ENCODE measurements at places on chromosomes 1 and 21.

GRCh38 chr1:57713501-57713900 lies 289.6 kb upstream of the DAB1 start:
- DNase-seq: no peak

- DNase-seq: no peak
Measured at GRCh38 chr1:32709075-32709474, 6.5 kb upstream of the SYNC start.

- DNase-seq: no peak
Measured at GRCh38 chr1:94228640-94229375, 8.6 kb downstream of the ARHGAP29 start.

- DNase-seq: no peak
Measured at GRCh38 chr1:7093297-7093696, 308.0 kb downstream of the CAMTA1 start.

DNA sequence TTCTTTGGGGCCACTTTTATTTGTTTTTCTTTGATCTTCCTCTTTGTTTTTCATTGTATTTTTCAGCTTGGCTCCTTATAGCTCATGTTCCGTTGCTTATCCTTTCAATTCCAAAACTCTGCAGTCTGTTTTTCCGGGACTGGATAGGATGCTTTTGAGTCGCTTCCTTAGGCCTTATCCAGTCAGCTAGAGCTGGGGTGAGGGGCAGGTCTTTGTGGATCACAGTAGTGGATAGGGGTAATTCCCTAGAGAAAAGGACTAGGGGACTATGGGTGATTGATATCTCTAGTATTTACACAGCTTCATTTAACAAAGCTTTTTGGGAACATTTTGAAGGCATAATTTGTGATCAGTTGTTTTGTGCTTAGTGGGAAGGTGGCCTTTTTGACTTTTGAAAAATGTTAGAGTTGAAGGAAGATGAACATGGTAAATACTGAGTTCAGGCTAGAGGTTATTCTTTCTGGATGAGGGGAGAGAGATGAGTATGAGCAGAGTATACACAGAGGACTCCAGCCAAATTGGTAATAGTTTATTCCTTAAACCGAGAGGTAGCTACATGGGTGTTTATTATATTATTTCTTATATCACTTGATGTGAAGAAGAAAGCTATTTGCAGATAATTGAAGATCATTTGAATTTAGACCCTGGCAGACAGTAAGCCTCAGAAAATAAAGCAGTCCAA lies 22.5 kb downstream of the CEP350 start:
- no peak for DNase-seq

- no peak for DNase-seq
Measured at GRCh38 chr1:233361876-233362275, 34.4 kb downstream of the MAP3K21 start.

DNA sequence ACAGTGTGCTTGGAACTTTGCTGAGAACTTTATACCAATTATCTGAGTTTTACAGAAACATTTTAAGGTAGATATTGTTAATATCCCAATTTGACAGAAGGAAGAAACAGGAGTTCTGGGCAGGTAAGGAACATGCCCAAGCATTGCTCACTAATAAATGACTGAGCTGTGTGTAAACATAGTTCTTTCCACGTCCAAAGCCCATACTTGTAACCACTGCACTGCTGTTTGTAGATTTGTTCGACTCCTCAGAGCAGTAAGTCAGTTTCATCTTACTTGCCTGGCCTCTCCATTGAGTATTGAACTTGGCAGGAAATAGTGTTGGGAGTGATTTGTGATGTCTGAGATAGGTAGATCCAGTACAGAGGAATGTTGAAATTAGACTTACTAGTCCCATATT lies 335.1 kb downstream of the KIF26B start:
- no peak for DNase-seq

GRCh38 chr21:38733972-38734546 lies 71.7 kb upstream of the ETS2 start:
- peak; percentile 73 for DNase-seq

DNA sequence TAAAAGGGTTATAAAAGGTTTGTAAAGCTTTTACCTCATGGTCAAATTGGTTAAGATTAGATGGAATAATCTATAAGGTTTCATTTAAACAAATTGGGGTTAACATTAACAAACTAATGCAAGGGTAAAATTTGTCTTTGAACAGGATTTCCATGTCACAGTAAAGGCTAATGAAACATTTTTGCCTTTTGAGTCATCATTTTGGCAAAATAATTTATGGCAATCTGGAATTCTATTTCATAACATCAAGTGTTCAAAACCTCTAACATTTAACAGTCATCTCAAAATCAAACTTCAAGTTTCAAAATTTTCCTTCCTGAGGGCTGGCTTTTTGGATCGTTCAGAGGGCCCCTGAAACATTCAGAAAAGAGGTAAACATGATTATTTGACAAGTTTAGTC lies 6.6 kb upstream of the CD46 start:
- no peak for DNase-seq

- no peak for DNase-seq
Measured at GRCh38 chr1:26114165-26114927, 2.7 kb downstream of the PDIK1L start.

- no peak for DNase-seq
Measured at GRCh38 chr1:180181996-180182642, 27.4 kb downstream of the QSOX1 start.

- DNase-seq: no peak
Measured at GRCh38 chr1:156384007-156384406, 15.0 kb downstream of the RHBG start.

GRCh38 chr1:220775240-220775853 lies 11.4 kb upstream of the MTARC1 start:
- no peak for DNase-seq

- DNase-seq: no peak
Measured at GRCh38 chr1:82628887-82629286, 828.2 kb downstream of the ADGRL2 start.

GRCh38 chr1:110872366-110872744 lies 593 bp upstream of the CD53 start:
- no peak for DNase-seq

- no peak for DNase-seq
Measured at GRCh38 chr1:162215902-162216301, 146.4 kb downstream of the NOS1AP start.

DNA sequence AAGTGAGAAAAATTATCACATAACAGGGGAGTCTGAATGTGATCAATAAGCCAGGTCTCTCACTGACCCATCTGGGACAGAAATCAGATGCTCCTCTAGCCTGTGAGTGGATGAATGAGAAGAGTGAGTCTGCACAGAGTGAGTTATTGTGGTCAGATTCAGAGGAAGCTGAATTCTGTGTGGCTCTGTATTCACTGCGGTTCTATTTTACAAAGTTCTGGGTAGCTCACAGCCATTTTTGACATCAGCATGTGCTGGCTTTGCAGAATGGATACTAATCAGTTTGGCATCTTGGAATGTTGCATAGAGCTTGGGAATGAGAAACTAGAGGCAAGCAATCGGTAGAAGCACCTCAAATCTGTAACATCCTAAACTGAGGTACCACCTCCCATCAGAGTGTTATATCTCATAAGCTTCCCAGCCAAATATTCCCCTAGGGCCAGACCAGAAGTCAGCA lies 3.8 kb downstream of the COLGALT2 start:
- no peak for DNase-seq

- DNase-seq: no peak
Measured at GRCh38 chr21:42959728-42960127, 14.6 kb upstream of the PKNOX1 start.

- DNase-seq: peak; percentile 76
Measured at GRCh38 chr1:24477309-24477708, 25.3 kb upstream of the RCAN3 start.

DNA sequence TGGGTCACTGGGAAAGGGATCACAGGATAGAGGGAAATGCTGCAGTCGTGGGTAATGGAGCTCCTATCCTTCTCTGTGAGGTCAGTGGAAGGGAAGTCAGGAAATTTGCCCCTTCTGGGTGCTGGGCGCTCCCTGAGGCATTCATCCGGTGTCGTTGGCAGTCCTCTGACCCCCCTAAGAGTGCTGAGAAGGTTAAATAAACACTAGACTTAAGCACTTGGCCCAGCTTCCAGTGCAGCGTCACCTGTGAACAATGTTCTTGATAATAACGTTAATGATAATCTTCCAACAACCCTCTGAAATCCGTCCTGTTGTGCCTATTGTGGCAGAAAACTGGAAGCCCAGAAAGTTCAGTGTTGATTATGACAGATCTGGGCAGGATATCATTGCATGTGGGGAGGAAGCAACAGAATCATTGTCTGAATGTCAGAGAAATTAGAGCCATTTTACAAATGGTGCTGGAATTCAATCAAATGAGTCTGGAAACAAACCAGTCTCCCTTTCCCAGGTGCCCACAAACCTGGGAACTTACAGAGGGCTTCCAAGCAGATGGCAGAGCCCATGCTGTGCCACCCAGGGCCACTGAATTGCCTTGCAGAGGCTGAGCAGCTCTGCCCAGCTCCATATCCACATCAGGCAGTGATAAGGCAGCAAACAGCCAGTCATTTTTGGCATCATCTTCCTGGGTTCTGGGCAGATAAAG lies 216.8 kb downstream of the KAZN start:
- no peak for DNase-seq

- no peak for DNase-seq
Measured at GRCh38 chr1:201295861-201296260, 12.6 kb downstream of the PKP1 start.

DNA sequence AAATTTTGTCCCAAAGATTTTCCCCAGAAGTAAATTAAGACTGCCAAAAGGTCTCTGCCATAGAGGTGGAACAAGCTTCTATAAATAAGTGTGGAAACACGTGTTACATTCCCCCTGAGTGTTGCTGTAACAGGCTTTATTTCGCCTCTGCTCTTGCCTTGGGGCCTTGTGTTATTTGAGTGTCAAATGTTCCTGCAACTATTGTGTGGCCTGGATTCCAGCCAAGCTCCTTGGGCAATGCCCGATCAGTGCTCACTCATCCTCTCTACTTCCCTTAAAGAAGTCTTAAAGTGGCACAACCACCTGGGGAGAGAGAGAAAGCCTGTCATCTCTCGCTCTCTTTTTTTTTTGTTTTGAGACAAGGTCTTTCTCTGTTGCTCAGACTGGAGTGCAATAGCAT lies 156.7 kb downstream of the NR5A2 start:
- no peak for DNase-seq

DNA sequence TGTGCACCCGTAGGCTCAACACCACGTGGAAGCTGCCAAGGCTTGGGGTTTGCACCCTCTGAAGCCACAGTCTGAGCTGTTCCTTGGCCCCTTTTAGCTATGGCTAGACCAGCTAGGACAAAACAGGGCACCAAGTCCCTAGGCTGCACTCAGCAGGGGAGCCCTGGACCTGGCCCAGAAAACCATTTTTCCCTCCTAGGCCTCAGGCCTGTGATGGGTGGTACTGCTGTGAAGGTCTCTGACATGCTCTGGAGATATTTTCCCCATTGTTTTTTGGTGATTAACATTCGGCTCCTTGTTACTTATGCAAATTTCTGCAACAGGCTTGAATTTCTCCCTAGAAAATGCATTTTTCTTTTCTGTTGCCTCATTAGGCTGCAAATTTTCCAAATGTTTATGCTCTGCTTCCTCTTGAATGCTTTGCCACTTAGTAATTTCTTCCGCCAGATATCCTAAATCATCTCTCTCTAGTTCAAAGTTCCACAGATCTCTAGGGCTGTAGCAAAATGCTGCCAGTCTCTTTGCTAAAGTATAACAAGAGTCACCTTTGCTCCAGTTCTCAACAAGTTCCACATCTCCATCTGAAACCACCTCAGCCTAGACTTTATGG lies 69.0 kb upstream of the KRTAP19-8 start:
- no peak for DNase-seq

- DNase-seq: peak; percentile 69
Measured at GRCh38 chr1:109786531-109787021, 22.9 kb upstream of the EPS8L3 start.

DNA sequence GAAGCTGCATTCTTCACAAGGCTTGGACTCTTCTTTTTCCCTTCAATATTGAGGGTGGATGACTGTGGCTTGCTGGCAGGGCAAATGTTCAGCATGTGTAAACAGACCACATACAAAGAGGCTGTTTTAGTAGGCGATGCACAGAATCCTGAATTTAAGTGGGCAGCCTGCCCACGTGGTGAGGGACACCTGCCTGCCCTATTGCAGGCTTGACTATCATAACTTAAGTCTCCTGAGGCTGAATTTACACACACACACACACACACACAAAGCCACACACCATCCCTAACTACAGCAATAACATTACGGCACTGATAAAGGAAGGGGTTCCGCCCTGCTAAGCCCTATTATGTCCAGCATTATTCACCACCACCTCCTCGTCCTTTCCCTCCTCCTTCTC lies 15.9 kb downstream of the SYT2 start:
- DNase-seq: no peak

DNA sequence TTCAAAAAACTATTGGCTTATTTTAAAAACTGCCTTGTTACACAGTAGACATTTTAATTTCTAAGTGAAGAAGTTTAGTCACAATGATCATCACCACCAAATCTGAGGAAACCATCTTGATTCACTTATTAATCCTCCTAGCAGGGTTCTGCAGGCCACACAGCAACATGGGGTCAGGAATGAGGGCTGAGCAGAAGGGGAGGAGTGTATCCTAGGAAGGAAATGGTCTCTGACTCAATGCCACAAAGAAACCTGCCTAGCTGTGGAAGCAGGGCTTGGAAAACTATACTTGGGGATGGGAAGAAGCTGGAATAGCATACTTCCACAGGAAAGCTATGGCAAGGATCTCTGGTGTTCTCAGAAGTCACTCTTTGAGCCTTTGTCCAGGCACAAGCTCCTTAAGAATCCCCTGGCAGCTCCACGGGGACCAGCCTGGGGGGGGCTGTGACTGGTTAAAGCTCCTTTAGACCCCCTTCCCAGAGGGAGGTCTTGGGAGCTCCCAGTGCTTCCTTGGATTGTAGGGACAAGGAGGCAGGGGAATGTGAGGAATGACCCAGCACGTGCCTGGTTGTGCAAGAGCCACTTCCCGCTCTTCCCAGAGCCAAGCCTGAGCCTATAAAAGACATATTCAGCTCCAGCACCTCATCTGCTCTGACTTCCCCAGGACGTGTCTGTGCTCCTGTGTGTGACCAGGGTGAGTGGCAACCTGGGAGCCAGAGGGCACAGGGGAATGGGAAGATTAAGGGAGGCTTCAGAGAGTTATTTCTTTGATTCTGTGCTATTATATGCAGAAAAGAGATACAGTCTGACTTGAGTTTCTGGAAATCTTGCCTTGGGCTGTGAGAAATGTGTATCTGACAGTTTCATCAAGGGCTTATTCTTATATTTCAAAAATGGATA lies at the start of gene LCE2A:
TSS of gene LCE2A (plus strand) at position 645 of the 900 bp plus-strand sequence. CDS start 557 bp downstream, outside the sequence.
- no peak for DNase-seq

DNA sequence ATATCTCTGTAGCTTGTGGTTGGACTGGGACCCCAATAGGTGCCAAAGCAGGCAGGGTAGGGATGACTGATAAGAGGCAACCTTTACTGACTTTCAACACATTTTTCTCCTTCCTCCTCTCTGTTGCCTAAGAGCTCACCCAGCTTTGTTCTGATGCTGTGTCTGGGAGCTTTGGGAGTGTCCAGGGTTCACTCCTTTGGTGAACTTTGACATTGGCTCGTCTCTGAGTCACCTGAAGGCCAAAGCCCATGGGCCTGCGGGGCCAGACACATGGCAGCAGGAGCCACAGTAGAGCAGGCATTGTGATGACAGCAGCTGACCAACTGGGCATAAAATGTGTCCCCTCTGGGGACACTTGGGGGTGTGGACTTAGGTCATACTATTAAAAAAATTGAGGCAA lies 99.5 kb upstream of the ZNF644 start:
- peak; percentile 28 for DNase-seq
